ENCODE measurements at places on chromosomes 5 and 9. TPM values are rescaled to one million over a fixed set of nuclear protein-coding genes. Genes with fewer than 3 reads are reported as not detected.
A peak's percentile ranks its signal among the peaks of the same experiment; 100 is the strongest.

- no peak for DNase-seq
Observed at GRCh38 chr5:59051951-59052350, 469.1 kb downstream of the RAB3C start.

GRCh38 chr9:32551276-32552051 is 663 bp upstream of the SMIM27 start:
- peak; percentile 46 for DNase-seq

DNA sequence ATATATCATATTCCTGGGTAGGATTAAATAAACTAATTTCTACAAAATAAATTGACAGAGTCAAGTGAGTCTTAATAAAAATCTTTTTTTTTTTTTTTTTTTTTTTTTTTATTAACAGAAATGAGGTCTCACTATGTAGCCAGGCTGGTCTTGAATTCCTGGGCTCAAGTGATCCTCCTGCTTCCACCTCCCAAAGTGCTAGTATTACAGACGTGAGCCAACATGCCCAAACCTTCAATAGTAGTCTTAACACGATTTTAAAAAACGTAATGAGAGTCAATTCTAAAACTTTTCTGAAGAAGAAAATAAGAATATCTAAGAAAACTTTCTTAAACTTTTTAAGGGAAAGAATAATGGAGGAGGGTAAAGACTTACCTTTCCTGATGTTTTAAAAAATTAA is 84.2 kb downstream of the YIPF5 start:
- DNase-seq = no peak

DNA sequence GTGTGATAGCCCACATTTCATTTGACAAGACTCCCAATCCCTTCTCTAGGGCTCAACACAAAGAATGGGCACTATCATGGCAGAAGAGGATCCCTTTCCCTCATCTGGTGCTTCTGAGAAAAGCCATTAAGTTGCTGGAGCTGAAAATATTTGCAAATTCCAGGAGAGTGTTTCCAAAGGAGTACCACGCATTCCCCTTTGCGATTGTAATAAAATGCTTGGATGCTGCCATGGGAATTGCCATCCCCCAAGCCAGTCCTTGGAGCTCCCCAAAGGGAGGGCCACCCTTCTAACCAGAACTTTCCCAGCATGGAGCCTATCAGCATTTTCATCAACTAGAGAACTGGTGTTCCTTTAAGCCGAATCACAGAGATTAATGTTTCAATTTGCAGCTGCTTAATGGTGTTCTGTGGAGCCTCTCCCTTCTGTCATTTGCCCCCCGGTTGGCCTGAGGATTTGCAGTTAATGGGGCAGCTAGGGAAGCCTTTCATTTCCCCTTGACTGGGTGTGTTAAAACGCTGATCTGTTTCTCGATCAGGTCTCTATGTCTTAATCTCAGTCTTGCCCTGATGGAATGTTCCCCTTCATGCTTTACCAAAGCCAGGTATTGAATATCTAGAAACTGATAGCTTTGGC is 133.0 kb downstream of the ENC1 start:
- peak; percentile 17 for DNase-seq

GRCh38 chr9:126704157-126704891 is 90.6 kb downstream of the LMX1B start:
- peak; percentile 71 for DNase-seq

GRCh38 chr5:761059-761771 is 23.3 kb downstream of the ZDHHC11B start:
- no peak for DNase-seq

DNA sequence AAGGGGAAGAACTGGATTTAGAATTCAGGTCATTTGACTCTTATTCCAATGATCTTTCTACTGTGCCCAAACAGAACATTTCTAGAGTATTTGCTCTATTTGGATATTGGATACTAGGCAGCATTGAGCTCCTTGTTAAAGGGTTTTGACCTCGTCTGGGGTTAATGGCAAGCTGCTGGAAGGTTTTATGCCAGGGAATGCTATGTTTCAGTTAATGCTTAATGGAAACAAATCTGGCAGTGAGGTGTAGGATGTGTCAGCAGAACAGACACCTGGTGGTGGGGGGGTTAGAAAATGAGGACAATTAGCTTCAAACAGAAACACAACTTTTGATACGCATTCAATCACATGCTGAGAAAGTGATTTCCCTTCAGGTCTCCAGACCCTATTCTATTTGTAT is 51.5 kb downstream of the AGXT2 start:
- peak; percentile 71 for DNase-seq

DNA sequence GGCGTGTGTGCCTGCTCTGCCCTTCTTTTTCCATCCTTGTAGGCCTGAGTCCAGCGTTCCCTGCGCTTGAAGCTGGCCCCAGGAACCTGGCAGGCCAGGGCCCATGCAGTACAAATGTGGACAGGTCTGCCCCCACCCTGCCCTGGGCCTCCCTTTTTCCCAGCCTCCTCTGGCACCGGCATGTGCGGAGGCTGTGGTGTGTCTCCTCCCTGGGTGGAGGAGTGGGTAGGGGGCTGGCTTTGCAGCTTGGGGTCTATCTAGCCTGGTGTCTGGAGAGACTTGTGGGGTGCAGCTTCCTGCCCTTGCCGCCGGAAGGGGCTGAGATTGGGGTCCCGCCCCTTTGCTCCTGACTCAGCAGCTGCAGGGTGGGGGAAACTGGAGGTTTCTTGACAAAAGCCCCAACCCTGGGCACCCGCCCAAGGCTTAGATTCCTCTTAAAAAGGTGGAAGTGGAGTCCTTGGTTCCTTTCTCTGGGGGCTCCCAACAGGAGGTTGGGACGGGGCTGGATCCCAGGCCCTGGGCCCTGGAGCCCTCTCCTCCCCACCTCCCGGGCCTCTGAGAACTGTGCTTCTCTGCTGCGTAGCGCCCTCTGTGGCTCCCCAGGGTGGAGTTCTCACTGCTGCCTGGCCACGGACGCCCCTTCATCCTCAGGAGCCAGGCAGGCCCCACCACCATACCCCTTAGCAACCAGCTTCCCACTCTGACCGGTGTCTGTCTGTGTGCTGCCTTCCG is 18.0 kb downstream of the RXRA start:
- no peak for DNase-seq

DNA sequence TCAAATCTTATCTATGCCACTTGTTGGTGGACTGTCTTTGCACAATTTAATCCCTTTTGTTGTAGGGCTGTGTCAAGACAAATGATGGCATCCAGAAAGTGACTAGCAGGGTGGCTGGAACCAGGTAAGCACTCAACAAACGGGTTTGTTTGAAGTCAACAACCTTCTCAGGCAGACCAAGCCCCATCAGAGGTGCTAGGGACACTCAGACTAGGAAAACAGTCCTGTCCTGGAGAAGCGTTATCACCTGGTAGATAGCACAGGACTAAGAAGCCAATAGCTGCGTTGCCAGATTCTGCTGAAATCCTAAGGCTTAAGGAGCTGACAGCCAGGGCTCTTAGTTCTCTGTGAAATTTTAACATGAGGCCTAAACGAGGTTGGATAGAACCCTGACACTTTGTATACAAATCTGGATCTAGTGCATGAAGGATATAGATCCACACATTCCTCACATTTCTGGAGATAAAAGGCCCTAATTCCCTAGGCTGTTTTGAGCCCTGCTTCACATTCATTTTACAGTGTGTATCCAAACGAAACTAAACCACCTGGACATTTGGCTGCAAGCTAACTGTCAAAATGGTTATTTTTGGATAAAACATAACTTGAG is 179.8 kb downstream of the DCP2 start:
- DNase-seq = no peak

DNA sequence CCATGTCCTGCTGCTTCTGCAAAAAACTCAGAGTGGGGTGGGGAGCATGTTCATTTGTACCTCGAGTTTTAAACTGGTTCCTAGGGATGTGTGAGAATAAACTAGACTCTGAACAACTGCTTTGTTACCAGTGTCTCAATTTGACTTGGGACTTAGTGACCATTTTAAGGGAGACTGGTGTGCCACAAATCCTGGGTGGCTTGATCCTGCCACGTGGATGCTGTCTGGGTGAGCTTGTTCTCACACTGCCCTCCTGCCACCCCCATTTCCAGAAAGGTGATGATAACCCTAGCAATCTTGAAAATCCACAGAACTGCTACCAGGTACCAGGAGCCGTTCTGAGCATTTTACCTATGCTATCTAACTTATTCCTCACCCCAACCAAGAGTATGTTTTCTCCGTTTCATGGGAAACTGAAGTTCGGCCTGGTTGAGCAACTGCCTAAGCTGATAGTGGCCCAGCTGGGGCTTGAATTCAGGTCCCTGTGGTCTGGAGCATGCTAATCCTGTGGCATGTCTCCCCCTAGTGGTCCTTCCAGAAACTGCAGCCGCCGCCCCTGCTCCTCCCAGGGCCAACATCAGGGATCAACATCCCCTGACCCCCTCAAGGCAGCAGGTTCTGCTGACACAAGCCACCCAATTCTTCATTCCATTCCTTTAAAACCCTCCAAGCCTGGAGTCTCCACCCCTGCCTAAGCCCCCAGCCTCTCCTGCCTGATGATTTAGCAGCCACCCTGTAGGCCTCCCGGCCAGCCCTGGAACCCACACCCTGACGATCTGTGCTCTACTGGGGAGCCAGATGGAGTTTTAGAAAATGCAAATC is 2.8 kb downstream of the IL3 start:
- peak; percentile 26 for DNase-seq

GRCh38 chr9:130536701-130537107 is 42.7 kb upstream of the FUBP3 start:
- no peak for DNase-seq

Gene PDZD2
- 14.2 TPM for total RNA-seq

Gene RXRA
- 8.3 TPM for total RNA-seq

Gene CDC37L1
- total RNA-seq = 26.7 TPM

Gene FASTKD3
- 19.6 TPM for total RNA-seq

Gene CNTFR
- total RNA-seq = not detected

Gene LHX2
- total RNA-seq = not detected
